AG09319 (cell line): ENCODE measurements at places on chromosomes 7 and 10.

DNA sequence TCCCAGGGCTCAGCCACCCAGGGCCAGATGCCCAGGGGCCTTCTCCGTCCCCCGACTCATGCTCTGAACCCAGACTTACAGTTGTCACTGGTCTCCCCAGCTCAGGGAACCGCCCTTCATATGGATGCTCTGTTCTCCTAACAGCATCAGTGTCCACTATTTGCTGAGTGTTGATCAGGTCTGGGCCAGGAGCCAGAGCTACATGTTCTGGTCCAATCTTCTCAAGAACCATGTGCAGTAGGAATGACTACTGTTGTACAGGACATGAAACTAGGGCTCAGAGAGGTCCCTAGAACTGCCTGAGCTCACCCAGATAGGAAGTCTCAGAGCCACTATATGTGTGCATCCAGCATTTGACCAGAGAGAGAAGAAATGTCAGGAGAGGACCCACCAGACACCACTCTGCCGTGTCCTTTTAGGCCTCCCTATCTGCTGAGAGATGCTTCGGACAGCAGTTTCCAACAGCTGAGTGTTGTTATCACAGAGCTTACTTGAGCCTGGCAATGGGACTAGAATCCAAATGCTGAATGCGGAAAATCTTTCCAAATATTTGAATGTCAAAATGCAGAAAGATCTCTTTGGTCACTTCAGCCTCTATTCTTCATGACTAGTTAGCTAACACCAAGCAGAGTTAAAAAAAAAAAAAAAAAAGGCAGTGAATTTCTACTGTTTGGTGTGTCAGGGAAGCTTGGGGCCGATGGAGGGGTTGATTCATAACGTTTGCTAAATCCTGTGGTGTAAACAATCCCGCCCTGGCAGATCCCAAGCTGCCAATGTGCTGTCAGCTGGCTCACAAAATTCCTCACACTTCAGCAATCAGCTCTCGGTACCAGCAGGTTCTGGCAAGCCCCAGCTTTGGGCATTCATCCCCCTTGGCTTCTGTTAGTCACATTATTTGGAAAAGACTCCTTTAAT lies 246.1 kb downstream of the TNS3 start:
- DNase-seq: peak; percentile 47

GRCh38 chr7:34373940-34374339 lies 284.1 kb upstream of the NPSR1 start:
- DNase-seq: no peak

- DNase-seq: no peak
Observed at GRCh38 chr7:118492466-118492865, 268.0 kb downstream of the ANKRD7 start.

DNA sequence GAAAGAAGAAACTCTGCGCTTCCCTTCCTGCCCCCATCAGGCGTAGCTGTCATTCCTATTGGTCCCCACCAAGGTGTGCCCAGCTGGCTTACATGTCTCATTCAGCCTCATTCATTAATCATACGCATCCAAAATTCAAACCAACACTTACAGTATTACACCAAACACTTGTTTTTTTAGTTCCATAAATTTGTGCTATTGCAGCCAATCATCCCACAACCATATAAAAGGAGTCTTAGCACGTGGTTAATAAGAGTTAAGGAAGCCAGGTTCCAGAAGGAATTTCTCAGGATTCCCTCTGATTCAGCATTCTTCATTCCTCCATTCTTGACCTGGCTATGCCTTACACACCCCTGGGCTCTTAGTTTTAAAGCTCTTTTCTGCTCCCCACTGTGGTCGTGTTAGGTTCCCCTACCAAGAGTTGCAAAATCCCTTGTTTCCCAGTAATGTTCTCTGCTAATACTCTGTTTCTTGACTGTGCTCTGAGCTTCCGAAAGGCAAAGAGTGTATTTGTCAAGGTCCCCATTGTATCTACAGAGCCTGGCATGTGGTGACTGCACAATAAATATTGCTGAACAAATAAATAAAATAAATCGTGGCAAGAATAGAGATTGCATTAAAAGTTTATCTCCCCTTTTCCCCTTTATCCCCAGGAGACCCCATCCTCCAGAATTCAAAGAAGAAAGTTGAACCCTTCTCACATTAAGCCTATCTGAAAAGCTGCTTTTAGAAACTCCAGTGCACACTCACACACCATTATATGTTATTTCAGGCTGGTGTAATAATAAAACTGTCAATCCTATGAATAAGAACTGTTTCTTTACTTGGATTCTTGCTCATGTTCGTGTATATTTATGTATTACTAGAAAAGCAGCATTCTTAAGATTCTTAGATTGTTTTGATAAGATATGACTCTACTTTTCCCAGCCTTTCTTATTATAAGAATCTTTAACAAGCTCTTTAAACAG lies 514.4 kb downstream of the INHBA start:
- DNase-seq: peak; percentile 16

- DNase-seq: no peak
Observed at GRCh38 chr10:102118867-102119266, 1.3 kb downstream of the LDB1 start.

- DNase-seq: no peak
Observed at GRCh38 chr7:22594020-22594419, 94.0 kb upstream of the STEAP1B start.

- DNase-seq: no peak
Observed at GRCh38 chr7:485188-486081, 34.2 kb downstream of the PDGFA start.

DNA sequence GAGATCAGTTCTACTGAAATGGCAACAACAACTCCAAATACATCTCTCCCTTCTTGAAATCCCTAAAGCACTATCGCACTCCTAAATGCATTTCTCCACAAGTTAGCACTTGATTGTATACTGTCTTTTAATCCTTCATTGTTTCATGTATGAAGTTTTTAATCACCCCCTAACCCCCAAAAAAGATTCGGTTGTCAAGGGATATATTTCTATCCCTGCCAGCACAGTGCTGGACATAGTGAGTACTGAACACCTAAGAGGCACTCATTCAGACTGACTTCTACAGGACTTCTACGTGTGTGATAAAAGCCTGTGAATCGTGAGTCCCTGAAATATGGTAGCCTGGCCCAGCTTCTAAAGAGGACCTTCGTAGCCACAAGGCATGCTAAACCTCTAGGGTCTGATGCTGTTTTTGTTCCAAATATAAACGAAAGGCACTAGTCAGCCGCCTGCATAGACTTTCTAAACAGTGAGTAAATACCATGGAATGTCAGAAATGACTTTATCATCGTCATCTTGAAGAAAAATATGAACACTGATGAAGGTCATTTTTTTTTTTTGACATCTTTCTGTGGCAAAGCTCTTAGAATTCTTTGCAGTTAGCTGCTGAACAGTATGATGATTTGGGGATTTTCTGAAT lies 14.6 kb upstream of the ZSCAN21 start:
- peak; percentile 70 for DNase-seq

GRCh38 chr10:114052255-114052654 lies 8.6 kb downstream of the ADRB1 start:
- DNase-seq: no peak

GRCh38 chr10:43902842-43903241 lies 254.2 kb upstream of the ZNF32 start:
- DNase-seq: no peak

GRCh38 chr7:86904949-86905834 lies 154.3 kb downstream of the ELAPOR2 start:
- DNase-seq: no peak

DNA sequence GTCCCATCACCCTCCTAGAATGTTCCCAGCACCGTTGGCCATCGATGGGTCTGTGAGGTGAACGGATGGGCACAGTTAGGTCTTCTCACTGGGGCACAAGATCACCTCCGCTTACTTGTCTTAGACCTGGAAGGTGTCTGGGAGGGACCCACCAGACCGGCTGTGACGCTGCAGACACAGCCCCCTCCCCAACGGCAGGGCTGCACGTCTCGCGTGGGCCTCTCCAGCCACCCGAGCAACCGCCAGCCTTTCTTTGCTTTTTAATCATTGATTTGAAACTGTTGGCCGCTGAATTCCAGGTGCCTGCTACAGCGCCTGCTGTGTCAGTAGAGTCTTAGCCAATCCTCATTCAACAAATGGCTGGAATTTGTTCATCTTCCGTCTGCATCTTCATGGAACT lies 90.4 kb downstream of the DYNC2I1 start:
- no peak for DNase-seq

GRCh38 chr10:785861-786214 lies 96.4 kb upstream of the DIP2C start:
- no peak for DNase-seq

DNA sequence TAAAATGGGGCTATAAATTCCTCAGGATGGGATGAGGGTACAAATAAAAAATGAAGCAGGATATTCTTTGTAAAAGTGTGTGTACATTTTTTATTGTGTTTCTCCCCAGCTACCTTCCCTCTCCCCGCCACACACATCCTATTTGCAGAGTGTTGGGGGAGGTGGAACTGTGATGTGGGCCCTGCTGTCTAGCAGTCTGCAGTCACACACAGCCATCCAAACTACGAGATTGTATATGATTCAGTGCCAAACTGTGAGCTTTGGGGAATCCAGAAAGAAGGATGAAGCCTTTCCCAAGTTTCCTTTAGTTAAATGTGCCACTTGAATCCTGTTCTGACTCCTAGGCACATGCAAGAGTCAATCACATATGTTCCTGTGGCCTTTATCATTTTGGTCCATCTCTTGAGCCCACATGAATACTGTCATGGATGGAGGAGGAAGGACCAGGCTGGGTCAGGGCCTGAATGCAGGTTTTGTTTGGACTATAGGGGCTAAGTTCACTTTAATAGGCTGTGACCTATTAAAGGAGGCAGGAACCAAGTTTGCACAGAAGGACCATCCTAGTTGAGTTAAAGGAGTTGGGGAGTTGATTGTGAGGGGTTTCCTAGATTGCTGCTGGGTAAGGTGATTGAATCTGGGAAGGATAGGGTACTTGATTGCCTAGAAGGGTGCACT lies 1.1 kb upstream of the SEMA4G start:
- no peak for DNase-seq

DNA sequence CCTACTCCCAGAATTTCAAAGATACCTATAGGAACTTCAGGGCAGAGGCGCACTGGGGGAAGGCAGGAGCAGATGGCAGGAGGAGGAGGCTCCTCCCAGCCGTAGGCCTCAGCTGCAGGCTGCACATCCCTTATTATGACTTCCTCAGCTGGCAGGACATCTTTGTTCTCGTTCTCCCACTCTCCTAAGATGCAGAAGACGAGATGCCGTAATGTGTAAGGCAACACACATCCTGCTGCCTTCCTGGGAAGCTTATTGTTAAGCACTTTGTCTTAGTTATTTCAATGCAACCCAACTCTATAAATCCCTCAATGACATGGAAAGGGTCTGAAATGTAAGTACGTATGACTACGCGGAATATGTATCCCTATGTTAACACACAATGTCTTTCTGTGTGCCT lies 599.8 kb upstream of the MGMT start:
- DNase-seq: no peak

GRCh38 chr7:138295049-138295637 lies 164.9 kb upstream of the TRIM24 start:
- DNase-seq: no peak

- DNase-seq: no peak
Observed at GRCh38 chr10:50226610-50227009, 24.7 kb downstream of the ASAH2 start.

DNA sequence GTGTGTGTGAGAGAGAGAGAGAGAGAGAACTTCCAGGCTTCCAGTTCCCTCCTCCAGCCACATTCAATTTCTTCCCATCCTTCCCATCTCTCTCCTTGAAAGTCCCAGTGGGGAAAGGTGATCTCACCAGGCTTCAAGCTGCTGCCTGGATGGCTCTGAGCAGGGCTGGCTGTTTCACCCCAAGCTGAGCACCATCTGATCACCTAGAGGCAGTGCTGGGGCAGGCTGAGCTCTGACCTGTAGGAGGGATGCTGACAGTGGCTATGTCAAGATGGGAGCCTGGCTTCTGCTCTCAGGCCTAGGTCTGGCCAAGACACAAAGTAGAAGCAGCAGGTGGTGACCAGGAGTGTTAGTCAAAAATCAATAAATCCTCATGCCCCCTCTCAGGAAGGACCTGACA lies 370.8 kb downstream of the PLXNA4 start:
- DNase-seq: no peak

GRCh38 chr7:38862666-38863065 lies 46.3 kb downstream of the VPS41 start:
- DNase-seq: no peak

- no peak for DNase-seq
Observed at GRCh38 chr10:86046845-86047460, 319.6 kb downstream of the GRID1 start.

DNA sequence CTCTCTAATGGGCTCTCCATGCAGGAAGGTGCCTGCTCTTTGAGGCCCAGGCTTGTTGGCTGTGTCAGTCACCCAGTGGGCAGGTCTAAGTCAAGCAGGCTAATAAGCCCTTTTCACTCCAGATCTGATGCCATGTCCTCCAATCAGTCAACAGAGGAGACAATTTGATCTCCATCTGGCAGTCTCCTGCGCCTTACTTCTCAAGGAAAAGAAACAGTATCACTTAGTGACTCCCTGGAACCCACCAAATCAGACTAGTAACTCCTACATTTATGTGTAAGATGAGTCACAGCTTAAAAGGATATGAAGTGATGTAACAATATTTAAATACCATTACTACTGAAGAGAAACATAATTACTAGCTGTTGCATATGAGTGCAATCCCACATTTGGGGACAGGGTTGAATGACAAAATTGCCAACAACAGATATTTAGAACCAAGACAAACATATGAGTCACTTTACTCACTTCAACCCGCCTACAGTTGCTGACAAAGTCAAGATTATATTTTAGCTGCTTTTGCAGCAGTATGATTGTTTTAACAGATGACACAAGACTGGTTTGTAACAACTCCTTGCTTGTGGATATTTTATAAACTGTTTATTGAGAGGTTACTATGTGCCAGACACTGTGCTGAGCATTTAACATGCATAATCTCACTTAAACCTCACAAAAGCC lies 72.1 kb downstream of the USP6NL start:
- DNase-seq: no peak

DNA sequence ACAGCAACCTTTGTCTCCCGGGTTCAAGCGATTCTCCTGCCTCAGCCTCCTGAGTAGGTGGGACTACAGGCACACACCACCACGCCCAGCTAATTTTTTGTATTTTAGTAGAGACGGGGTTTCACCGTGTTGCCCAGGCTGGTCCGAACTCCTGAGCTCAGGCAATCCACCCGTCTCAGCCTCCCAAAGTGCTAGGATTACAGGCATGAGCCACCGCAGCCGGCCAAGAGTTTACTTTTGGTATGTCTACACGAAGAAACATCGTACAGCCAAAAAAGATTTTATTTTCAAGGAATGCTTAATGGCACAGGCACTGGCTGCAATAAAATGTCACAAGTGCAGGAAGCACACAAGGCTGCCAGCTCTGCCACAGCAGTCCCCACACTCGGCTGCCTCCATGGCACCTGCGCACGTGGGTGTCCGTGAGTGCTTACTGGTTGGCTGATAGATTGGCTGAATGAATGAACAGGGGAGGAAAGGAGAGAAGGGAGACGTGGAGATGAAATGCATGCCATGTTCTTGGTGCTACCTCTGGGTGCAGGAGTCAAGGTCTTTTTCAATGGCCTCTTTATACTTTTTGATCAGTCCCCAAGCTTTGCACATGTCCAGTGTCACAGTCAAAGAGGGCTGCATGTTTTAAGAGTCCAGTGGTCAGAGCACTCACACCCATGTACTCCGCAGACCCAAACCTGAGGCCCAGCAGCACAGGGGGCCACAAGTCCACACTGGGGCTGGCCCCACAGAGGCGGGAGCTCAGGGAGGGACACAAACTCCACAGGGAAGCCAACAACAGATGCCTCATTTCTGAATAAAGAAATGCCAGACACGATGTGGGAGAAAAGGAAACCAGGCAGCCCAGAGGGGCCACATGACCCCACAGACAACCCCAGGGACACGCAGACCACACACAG lies 198.2 kb downstream of the MAD1L1 start:
- DNase-seq: no peak
